ENCODE measurements at places on chromosomes 12 and 14. TPM values are rescaled to one million over a fixed set of nuclear protein-coding genes. Genes with fewer than 3 reads are reported as not detected.

DNA sequence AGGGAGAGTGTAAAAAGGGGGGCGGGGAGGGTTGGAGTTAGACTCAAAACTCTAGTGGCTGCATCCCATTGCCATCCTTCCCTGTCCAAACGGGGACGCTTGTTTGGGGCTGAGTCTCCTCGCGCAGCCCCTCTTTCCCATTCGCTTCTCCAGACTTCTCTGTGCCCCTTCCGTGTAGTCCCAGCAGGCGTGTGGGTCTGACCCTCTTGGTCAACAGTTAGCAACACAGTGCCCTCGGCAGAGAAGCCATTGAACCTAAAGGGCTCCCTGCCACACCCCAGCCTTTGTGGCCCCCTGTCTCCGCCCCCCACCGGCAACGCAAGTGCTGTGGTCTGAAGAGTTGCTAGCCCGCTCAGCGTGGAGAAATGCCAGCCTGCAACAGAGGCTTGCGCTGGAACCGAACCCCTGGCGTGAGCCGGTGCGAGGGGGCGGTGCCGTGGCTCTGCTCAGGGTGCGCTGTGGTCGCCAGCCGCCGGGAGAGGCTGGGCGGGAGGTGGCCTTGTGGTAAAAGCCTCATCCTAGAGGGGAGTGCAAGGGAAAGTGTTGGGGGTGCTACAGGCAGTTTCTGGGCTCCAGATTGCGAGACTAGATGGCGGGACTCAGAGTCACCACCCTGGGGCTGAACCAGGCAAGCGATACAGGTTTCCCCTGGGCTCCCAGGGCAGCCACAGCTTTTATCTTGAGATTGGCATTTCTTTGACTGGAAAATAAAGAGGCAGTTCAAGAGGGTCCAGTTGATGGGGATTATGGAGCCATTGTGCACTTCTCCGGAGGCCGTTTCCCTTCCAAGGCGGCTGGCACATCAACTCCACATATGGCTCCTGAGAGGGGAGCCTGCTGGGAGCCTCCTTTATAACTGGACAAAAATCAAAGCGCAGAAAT lies 2.1 kb downstream of the PLXNC1 start:
- DNase-seq, result no peak
- H3K27me3 ChIP-seq, result peaks cover 8% of the 10 kb centered on the region
- no peaks in the 10 kb centered on the region for H3K36me3 ChIP-seq
- no peak overlapping the region for H3K27ac ChIP-seq

- no peaks in the 10 kb centered on the region for H3K27me3 ChIP-seq
- H3K4me1 ChIP-seq, result no peaks in the 10 kb centered on the region
- H3K36me3 ChIP-seq, result no peaks in the 10 kb centered on the region
- no peak for DNase-seq
These were observed 453.0 kb upstream of the MIS18BP1 start for GRCh38 chr14:45705940-45706534.

DNA sequence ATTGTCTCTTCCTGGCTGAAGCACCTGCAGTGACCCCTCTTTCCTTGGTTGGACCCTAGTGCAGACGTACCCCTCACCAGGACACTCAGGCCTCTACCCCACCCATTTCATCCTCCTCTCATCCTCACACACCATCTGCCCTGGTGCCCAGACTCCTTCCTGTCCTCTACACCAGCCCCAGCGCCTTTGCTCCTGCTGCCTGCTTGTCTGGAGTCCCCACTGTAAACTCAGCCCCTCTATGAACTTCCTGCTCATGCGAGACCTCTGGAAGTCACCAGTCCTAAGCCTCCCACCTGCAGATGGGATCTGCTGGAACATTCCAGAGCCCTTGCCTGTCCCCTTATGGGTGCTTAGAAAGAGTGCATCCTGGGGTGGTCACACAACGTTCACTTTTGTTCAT lies 242.5 kb downstream of the ADGRD1 start:
- H3K36me3 ChIP-seq, result no peaks in the 10 kb centered on the region
- H3K4me1 ChIP-seq, result no peaks in the 10 kb centered on the region
- no peak overlapping the region for H3K27ac ChIP-seq
- no peak for DNase-seq

- no peaks in the 10 kb centered on the region for H3K27me3 ChIP-seq
- H3K36me3 ChIP-seq, result no peaks in the 10 kb centered on the region
- no peaks in the 10 kb centered on the region for H3K4me1 ChIP-seq
- DNase-seq, result no peak
- no peak overlapping the region for H3K27ac ChIP-seq
These were observed 332 bp upstream of the TBC1D30 start for GRCh38 chr12:64824130-64824499.

DNA sequence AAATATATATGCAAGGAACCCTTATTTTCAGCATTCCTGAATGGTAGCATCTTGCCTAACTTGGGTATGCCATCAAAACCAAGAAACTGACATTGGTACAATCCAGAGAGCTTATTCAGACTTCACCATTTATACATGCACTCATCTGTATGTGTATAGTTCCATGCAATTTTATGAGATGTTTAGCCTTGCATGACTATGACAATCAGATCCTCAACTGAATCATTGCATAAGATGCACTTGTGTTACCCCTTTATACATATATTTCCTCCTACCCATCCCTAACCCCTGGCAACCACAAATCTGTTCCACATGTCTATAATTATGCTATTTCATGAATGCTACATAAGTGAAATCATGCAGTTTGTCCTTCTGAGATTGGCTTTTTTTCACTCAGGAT lies 37.0 kb upstream of the PPFIBP1 start:
- H3K4me1 ChIP-seq, result no peaks in the 10 kb centered on the region
- no peak overlapping the region for H3K4me3 ChIP-seq
- no peak overlapping the region for H3K27ac ChIP-seq
- DNase-seq, result no peak
- no peaks in the 10 kb centered on the region for H3K36me3 ChIP-seq
- no peaks in the 10 kb centered on the region for H3K27me3 ChIP-seq

GRCh38 chr14:70907996-70908934 lies 1.0 kb downstream of the PCNX1 start:
- H3K36me3 ChIP-seq, result no peaks in the 10 kb centered on the region
- H3K4me3 ChIP-seq, result peak overlapping the region; percentile 75
- H3K4me1 ChIP-seq, result peaks cover 9% of the 10 kb centered on the region
- no peaks in the 10 kb centered on the region for H3K27me3 ChIP-seq
- peak overlapping the region; percentile 74 for H3K27ac ChIP-seq
- DNase-seq, result no peak

DNA sequence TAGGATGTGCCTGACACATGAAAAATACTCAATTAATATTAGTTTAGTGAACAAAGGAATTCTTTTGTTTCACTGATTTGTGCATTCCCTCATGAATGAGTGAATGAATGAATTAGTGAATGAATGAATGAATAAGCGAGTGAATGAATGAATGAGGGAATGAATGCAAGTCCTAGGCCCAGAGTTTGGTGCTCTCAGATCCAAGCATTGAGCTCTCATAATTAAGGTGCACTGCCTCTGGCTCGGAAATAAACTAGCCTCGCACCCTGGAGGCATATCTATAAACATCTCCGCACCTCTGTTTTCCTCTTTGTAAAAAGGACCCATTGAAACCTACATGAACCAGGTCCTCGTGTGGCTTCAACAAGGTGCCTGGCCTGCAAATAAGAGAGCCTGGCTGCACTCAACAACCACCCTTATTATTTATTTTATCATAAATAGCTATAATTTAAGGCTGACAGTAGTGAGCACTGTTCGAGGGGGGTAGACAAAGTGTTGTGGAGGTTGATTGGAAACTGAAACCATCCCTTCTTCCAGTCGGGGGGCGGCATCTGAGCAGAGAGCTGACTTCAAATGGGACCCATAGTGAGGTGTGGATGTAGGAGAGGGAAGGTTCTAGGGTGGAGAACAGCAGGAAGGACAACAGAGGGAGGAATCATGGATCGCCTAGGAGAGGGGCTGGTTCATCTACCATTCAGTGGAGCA lies 316.8 kb downstream of the BCL11B start:
- no peaks in the 10 kb centered on the region for H3K36me3 ChIP-seq
- no peak overlapping the region for H3K27ac ChIP-seq
- no peak for DNase-seq
- H3K4me3 ChIP-seq, result no peak overlapping the region
- peaks cover 23% of the 10 kb centered on the region for H3K4me1 ChIP-seq
- H3K27me3 ChIP-seq, result peaks cover 14% of the 10 kb centered on the region

- H3K27ac ChIP-seq, result no peak overlapping the region
- no peak overlapping the region for H3K4me3 ChIP-seq
- peaks cover 45% of the 10 kb centered on the region for H3K27me3 ChIP-seq
- DNase-seq, result no peak
- H3K36me3 ChIP-seq, result no peaks in the 10 kb centered on the region
These were observed 145.2 kb upstream of the WSCD2 start for GRCh38 chr12:107983756-107984472.

Gene GLT8D2
- total RNA-seq, result 4.8 TPM
